ENCODE measurements at places on chromosomes 13 and 19. TPM values are rescaled to one million over a fixed set of nuclear protein-coding genes. Genes with fewer than 3 reads are reported as not detected.

DMPK gene
- 15.0 TPM for total RNA-seq

CD177 gene
- total RNA-seq: 0.28 TPM

LRRC63 gene
- total RNA-seq: 0.28 TPM

OLFM2 gene
- 37.5 TPM for total RNA-seq

LRRC8E gene
- total RNA-seq: 2.3 TPM

ADM5 gene
- 0.77 TPM for total RNA-seq

RNF225 gene
- total RNA-seq: not detected

CCDC106 gene
- total RNA-seq: 5.4 TPM

TNNI3 gene
- not detected for total RNA-seq

NRTN gene
- total RNA-seq: not detected

ZNF880 gene
- total RNA-seq: 31.0 TPM
